Left hindlimb (tissue), 1 donor: ENCODE measurements at places on chromosomes 2 and 18.

DNA sequence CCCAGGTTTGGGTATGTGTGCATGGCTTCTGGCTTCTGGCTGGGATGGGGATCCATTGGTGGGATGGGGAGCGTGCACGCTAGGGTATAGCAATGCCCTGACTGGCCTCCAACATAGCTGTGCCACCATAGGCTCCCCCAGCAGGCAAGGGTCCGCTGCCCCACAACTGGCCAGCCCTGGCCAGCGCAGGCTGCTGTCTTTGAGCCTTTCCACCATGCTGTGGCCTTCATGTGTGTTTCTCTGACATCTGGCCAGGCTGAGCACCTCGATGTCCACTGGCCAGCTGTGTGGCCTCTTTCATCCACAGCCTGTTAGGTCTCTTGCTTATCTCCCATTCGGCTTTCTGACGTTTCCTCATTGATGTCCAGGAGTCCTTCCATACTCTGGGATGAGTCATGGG is 231.3 kb downstream of the NDUFA10 start:
- no peak for DNase-seq

DNA sequence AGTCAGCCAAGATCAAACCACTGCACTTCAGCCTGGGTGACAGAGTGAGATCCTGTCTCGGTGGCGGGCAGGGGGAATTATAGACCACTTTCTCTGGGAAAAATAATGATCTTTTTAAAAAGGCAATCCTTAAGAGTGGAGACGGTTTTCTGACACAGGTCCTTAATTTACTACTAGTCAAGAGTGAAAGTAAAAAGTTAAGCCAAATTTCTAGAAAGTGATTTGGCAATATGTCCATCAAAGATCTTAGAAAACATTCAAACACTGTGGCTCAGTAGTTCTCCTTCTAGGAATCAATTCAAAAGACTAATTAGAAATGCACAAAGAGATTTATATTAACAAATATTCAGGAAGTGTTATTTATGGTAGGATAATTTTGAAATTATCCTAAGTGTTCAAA is 148.5 kb upstream of the DNMT3A start:
- no peak for DNase-seq

- no peak for DNase-seq
These were observed 117.1 kb upstream of the MGAT5 start for GRCh38 chr2:134136731-134137130.

- no peak for DNase-seq
These were observed 5.6 kb downstream of the MYT1L start for GRCh38 chr2:2325516-2325915.

DNA sequence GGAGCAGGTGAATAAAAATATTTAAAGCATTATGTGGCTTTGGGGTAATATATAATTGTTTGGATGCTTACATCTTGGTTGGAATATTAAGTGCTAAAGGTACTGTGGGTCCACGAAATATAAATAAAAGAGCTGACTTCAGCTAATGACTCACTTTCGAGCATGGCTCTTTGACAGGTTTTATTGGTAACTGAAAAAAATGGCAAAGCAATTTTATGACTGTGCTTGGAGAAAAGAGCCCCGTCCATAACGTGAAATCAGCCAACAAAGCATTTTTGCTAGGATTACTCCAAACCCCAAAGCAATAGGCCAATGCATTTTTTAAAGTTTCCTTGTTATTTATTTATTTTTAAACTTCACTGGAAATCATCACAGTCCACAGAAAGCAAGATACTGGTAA is 397.2 kb upstream of the CDH19 start:
- DNase-seq, result no peak
